Naive thymus-derived CD8-positive, alpha-beta T cell (primary cell): ENCODE measurements at places on chromosomes 5 and 9.

DNA sequence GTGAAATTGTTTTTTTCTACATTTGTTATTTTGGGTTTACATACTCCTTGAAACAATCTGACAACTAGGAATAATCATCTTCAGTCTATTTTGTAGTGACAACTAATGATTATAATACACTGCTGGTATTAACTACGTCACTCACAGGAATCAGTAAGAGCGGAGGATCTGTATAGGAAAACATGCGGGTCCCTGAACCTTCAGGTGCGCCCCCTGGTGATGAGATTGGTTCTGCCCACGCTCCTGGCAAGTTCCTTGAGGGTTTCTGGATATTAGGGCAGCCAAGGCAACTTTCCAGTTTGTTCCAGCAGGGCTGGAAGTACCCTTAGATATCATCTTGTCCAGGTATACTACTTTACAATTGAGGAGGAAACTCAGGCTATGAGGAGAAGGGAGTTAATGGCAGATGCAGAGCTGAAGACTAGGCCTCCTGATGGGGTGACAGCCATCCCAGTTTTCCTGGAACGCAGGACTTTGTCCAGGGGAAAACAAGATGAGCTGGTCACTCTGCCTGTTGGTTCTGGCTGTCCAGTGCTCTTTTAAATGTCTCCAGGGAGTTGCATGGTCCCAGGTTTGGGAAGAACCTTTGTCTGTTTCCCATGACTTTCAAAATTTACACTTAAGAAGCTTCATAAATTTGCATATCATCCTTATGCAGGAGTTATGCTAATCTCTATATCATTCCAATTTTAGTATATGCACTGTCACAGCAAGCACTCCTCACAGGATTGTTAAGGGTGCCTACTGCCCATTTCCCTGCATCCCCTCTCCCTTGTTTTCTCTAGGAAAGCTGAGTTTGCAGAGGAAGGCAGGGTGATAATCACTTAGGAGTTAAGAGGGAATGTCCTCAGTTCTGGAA is 14.9 kb upstream of the WNT8A start:
- DNase-seq, result peak; percentile 58

GRCh38 chr5:88736494-88736893 is 146.5 kb downstream of the MEF2C start:
- no peak for DNase-seq

- no peak for DNase-seq
These were observed 27.3 kb downstream of the SLC31A2 start for GRCh38 chr9:113178087-113178486.

DNA sequence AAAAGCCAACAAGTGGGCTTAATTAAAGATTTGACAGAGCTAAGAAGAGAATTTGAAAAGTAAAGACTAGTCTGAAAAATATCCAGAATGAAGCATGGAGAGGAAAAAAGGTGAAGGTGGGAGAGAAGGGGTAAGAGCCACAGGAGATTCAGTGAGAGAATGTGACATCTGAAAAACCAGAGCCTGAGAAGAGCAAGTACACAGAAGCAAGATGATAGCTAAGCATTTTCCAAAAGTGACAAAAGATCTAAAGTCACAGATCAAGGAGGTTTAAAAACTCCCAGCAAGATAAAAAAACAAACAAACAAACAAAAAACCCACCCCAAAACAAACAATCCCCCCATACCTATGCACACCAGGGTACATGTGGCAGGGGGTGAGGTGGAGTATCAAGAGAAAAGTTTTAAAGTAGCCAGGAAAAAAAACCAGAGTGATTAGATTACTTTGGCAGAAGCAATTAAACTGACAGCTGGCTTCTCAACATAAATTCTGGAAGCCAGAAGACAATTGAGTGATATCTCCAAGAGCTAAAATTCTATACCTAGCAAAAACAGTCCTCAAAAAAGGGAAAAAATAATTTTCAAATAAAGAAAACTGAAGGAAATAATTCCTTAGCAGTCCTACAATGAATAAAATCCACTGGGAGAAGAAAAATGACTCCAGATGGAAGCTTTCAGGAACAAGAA is 111.4 kb downstream of the RAPGEF6 start:
- DNase-seq, result no peak

DNA sequence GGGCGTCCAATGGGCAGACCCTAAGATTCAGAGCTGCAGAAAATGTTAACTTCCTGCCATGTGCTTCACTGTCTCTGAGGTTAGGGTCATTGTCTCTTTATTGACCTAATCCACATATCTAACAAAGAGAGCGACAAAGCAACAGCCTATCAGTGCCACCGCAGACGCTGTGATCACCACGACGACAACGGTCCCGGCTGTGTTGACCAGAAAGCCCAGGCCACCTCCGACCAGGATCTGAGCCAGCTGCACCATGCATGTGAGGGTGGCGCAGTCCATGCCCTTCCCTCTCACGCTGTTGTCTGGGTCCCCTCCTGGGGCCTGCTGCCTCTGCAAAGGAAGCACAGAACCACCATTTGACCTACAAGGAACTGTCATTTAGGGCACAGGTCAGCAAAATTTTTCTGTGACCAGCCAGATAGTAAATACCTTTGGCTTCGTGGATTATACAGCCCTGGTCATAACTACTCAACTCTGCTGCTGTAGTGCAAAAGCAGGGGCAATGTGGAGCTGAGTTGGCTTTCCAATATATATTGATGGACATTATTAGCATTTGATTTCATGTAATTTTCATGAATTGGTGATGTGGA is 8.5 kb downstream of the RXFP3 start:
- no peak for DNase-seq

DNA sequence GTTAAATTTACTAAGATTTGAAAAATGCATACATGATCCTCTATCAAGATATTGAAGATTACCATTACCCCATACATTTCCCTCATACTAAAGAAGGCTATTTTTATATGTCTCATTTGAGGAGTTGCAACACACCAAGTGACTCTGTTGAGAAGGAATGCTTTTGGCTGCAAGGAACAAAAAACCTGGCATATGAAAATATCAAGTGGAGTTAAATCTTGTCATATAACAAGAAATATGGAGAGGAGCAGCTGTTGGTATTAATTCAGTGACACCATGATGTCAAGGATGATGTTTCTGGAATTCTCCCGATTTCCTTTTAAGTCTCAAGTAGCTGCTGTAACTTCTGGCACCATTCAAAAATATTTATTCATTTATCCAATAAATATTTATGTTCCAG is 193.8 kb downstream of the CSNK1G3 start:
- DNase-seq, result no peak

- no peak for DNase-seq
These were observed 163.8 kb downstream of the CHSY3 start for GRCh38 chr5:130068101-130068500.

GRCh38 chr9:95477441-95477840 is 39.3 kb downstream of the PTCH1 start:
- DNase-seq, result no peak

DNA sequence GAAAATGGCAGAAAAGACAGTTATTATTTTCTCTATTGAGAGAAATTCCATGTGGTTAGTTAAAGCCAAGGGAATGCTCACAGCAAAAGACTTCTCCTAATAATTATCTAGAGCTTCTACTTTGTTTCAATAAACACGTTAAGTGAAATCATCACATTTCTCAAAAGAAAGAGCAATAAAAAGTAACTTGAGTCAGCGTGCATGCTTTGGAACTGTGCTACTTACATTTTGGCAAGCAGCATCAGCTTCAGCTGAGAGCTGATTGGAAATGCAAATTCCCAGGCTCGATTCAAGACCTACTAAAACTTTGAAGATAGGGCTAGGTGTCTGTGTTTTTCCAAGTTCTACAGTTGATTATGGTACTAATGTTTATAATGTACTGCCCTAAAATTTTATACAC is 132.1 kb downstream of the CDH18 start:
- no peak for DNase-seq

DNA sequence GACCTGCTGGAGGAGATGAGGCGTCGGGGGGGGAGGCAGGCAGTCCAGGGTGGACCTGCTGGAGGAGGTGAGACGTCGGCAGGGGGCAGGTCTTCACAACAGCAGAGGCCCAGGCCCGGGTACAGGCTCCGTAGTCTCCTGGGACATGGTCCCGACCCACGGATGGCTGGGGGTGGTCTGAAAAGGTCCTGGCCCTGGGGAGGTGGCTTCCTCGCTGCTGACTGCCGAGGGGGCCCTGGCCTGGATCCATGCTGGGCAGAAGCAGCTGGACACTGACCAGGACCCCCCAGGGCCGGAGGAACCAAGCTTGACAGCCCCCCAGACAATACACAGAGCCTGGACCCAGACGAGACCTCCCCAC is 8.5 kb downstream of the EGFL7 start:
- no peak for DNase-seq

DNA sequence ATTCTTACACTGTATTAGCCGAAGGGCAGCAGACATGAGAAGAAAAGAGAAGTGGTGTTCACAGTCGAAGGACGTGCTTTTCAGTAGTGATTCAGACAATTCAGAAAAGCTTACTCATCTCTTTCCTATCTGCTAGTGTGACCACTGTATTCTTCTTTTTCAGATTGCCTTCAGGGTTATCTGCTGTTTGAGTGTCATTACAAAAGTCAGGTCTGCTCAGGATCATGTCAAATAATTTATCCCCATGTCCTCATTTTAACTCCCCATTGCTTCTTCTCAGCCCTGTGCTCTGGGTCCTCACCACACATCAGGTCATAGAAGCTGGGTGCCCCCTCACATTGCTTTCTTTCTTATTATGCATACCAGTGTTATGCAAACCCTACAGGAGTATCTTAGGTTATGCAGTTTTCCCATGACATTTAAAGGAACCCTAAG is 394.0 kb downstream of the CETN3 start:
- no peak for DNase-seq

- DNase-seq, result peak; percentile 76
These were observed 6.0 kb upstream of the NIPBL start for GRCh38 chr5:36870399-36871040.

GRCh38 chr5:50435168-50435567 is 5.9 kb downstream of the EMB start:
- no peak for DNase-seq

DNA sequence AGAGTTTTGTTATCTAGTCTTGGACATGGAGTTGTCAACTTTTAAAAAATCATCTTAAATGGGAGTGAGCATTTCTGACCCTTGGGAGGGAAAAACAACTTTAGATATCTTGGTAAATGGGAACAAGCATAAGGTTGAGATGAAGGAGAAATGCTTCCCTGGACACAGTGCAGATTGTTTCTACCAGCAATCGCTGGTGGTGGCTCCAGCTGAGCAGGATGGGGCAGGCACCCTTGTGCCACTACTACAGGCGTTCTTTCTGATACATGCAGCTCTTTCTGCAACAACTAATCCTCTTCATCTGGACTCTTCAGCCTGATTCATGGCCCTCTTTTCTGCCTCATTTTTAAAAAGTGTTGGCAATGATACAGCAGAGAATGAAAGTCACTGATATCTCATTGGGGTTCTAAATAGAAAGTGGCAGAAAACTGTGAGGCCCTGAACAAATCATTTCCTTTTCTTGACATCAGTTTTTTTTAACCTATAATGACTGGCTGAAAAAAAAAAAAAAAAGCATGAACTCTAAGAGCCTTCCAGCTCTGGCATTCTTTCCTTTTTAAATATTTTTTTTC is 409.4 kb upstream of the PTGER4 start:
- DNase-seq, result no peak

- DNase-seq, result no peak
These were observed 13.2 kb downstream of the TRIM32 start for GRCh38 chr9:116700279-116700678.

- DNase-seq, result no peak
These were observed 370.3 kb upstream of the IRX2 start for GRCh38 chr5:3121813-3122212.
